ENCODE measurements at places on chromosomes 2 and 18. TPM values are rescaled to one million over a fixed set of nuclear protein-coding genes. Genes with fewer than 3 reads are reported as not detected.

The ITGB6 gene
- total RNA-seq: not detected

The UCN gene
- 0.71 TPM for total RNA-seq

The BCL11A gene
- 2.6 TPM for total RNA-seq

The SERPINB2 gene
- total RNA-seq: 1.2 TPM

The TEX44 gene
- not detected for total RNA-seq

The KIF1A gene
- total RNA-seq: 2.5 TPM

The PJVK gene
- 1.4 TPM for total RNA-seq

The ARL4C gene
- total RNA-seq: 23.7 TPM

The DCDC2C gene
- not detected for total RNA-seq

The MYO3B gene
- 0.08 TPM for total RNA-seq

The GKN1 gene
- total RNA-seq: not detected

The GPBAR1 gene
- total RNA-seq: 0.68 TPM

The RTP5 gene
- total RNA-seq: 0.13 TPM

The CTIF gene
- total RNA-seq: 4.3 TPM

The HSBP1L1 gene
- 1.5 TPM for total RNA-seq

The AFF3 gene
- 2.6 TPM for total RNA-seq

The GLI2 gene
- not detected for total RNA-seq

The C2orf78 gene
- total RNA-seq: not detected

The LYPD6 gene
- total RNA-seq: not detected

The AMMECR1L gene
- total RNA-seq: 18.6 TPM

The LRRTM4 gene
- total RNA-seq: not detected

The KLHL14 gene
- total RNA-seq: not detected

The SF3B6 gene
- total RNA-seq: 159 TPM

The COL3A1 gene
- total RNA-seq: 0.42 TPM

The FBLN7 gene
- 21.8 TPM for total RNA-seq
